ENCODE measurements at places on chromosomes 7 and 10.
A peak's percentile ranks its signal among the peaks of the same experiment; 100 is the strongest.

DNA sequence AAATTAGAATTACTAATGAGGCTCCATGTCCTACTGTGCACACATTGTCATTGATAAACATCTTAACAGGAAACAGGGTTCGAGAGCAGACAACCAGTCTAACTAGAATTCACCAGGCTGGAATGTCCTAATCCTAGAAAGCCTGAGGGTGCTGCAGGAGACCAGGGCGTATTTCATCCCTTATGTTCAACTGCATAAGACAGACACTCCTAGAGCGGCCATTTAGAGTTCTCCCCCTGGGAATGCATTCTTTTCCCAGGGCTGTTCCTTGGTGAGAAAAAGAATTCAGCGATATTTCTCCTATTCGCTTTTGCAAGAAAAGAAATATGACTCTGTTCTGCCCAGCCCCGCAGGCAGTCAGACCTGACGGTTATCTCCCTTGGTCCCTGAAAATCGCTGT lies 486.0 kb downstream of the REEP3 start:
- no peak for DNase-seq

- DNase-seq = no peak
Observed at GRCh38 chr7:38309555-38309954, 36.1 kb upstream of the TARP start.

DNA sequence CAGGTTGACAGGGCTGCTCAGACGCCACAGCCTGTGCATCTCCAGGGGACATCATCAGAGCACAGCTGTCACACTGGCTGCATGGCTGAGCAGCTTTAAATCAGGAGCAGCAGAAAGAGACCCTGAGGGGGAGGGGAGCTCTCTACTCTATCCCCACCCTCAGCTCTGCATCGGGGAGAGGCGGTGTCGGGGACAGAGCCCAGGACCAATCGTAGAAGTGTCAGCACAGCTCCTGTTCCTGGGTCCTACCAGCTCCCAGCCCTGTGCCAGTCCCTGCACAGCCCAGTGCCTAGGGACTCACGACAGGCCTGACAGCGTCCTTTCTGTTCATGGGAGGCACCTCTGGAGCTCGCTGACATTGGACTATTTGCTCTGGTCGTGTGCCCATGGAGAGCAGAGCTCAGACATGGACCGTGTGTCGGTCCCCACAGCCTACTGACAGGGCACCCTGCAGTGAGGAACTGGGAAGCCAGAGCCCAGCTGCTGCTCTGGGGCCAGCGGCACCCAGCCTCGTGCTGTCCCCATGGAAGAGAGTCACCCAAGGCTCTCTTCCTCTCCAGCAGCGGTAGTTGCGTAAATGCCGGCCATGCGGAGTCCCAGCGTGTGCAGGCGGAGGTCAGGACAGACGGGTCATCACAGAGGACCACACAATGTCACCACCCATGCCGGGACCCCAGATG lies 20.4 kb upstream of the ANTXRL start:
- DNase-seq = no peak

DNA sequence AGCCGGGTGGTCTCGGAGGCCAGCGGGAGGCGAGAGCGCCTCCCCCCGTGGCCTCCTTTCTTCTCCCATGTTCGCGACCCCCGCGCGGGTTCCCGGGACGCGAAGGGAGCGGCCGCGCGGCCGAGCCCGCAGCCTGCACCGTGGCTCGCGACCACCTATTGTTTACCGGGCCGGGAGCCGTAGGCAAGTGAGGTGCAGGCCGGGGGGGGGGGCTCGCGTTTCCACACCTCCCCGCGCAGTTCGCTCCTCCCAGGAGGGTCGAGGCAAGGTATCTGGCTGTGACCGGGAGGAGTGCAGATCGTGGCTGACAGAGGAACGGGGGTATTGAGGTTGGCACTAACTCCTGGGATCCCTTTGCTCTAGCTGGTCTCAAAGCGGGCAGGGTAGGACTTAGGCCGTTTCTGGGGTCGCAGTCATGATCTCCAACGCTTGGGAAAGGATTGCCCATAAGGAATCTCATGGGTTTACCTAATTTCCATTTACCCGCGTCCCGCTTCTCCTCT lies 734 bp downstream of the PTPN12 start:
- peak; percentile 59 for DNase-seq

DNA sequence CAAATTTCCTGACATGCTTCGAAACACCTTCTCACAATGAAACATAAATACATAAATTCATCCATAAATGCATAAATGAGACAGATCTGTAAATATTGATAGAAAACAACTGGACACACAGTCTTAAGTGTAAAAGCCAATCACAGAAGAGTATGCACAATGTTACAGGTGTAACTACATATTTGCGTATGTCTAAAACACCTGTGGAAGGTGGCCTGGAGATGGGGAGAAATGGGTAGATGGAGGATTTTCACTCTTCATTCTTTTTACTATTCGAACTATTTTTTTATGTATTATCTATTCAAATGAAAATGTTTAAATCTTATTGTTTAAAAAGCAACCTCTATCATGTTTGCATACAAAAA lies 860 bp downstream of the IQUB start:
- no peak for DNase-seq

- no peak for DNase-seq
Observed at GRCh38 chr10:7457478-7458316, 46.9 kb upstream of the SFMBT2 start.

DNA sequence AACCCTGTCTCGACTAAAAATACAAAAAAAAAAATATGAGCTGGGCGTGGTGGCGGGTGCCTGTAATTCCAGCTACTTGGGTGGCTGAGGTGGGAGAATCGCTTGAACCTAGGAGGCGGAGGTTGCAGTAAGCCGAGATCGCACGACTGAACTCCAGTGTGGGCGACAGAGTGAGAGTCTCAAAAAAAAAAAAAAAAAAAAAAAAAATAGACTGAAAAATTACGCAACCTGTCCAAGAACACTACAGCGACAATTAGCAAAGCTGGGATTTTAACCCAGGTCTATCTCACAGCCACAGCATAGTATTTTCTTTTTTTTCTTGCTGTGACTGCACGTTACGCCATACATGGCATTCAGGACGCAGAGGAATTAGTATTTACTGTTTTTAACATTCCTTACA lies 1.1 kb upstream of the RABGEF1 start:
- no peak for DNase-seq

GRCh38 chr7:29892231-29892630 lies 85.9 kb downstream of the WIPF3 start:
- DNase-seq = no peak
